ENCODE measurements at places on chromosomes 6 and 20.

- no peak for DNase-seq
Observed at GRCh38 chr20:35954907-35955251, 577 bp upstream of the SCAND1 start.

DNA sequence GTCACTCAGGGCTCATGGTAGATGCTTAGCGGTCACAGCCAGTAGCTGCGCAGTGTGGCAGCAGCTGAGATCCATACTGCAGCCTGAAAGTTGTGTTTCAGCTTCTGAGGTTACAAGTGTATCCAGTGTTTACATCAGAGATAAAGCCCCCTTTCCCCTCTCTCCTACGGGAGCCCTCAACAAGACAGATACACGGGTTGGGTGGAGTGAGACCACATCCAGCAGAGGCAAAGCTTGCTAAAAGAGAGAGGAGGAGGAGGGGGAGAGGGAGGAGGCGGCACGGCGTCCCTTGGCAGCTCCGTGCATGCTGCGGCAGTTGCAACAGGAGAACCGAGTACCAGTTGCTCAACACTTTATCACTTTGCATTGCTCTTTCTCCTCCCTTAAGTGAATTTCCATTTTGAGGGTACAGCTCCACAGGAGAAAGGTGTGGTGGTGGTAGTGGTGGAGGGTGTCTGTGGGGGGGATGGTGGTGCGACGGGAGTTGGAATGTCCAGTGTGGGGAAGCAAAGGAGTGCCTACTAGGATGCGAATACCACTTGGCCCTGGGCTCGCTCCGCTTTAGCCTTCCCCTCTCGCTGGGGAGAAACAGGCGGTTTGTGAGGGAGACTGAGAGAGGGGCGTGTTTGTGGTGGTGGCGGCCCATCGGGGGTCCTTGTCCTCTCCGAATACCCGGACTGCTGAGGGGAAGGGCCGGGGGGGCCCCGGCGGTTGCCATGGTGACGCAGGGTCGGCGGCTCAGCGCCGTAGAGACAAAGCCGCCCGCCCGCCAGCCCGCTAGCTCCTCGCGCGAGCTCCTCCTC, 405 bp upstream of the RNF182 start:
- no peak for DNase-seq

DNA sequence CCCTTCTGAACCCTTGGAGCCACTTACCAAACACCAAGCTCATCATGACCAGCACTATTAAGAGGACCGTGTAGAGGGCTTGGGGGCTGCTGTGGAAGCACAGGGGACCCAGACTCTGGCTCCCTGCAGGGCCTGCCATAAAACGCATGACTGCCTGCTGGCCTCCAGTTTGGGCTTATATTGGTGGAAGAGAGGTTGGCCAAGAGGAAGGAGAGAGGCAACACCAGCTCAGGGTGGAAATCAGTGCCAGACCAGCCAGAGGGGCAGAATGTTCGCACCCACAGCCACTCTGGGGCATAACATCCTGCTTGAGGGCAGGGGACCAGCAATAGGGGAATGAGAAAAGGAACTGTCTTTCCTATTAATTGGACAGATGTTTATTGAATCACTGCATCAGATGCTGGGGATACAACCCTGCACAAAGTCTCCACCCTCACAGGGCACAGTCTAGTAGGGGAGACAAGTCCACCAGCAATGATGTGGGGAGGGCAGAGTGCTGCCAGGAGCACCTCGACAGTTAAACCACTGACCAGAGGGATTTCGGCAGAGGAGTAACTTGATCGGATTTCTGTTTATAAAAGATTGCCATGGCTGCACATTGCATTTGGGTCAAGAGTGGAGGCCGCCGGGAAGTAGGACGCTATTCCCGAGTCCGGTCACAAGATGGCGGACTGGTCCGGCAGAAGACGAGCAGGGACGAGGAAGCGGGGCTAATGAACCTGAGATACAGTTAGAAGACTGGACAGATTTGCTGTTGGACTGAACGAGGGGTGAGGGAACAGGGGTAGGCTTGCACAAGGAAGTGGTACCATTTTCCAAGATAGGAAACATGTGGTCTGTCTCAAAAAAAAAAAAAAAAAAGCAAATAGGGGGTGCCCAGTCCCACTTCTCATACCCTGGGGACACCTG, at the start of gene LY6G5C:
LY6G5C (minus strand) TSS at position 842 of the 909 bp plus-strand sequence; CDS start at position 148, 694 bp downstream.
- peak; percentile 75 for DNase-seq

DNA sequence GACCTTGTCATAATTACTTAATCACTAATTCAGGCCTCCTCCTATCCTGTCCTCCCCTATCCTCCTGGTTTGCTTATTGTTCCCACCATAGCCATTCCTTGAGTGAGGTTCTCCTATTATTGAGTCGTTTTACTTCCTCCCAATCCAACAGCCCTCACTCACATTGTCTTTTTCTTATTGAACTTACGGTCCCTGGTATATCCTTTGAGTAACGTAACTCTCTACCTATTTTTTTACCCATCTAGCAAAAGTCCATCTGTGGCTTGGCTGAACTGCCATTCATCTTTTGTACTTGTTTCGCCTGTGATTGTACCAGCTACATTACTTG, 43.1 kb downstream of the DEK start:
- DNase-seq, result no peak

DNA sequence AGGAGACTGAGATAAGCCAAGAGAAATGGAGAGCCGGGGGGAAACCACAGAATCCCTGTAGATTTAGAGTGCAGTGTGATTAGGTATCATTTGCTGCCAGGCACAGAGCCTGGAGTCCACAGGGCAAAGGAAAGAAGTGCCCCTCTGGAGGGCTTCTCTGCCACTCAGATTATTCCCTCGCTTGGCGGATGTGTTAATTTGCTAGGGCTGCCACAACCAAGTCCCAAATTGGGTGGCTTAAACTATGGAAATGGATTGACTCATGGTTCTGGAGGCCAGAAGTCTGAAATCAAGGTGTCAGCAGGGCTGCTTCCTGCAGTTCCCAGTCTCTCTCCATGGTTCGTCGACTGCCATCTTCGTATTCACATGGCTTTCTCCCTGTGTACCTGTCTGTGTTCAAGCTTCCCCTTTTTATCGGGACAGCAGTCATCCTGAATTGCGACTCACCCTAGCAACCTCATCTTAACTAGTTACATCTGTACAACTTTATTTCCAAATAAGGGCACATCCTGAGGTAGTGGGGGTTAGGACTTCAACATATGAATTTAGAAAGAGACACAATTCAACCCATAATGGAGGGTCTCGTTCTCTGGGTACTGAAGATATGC, 122.2 kb downstream of the ANKRD60 start:
- no peak for DNase-seq

DNA sequence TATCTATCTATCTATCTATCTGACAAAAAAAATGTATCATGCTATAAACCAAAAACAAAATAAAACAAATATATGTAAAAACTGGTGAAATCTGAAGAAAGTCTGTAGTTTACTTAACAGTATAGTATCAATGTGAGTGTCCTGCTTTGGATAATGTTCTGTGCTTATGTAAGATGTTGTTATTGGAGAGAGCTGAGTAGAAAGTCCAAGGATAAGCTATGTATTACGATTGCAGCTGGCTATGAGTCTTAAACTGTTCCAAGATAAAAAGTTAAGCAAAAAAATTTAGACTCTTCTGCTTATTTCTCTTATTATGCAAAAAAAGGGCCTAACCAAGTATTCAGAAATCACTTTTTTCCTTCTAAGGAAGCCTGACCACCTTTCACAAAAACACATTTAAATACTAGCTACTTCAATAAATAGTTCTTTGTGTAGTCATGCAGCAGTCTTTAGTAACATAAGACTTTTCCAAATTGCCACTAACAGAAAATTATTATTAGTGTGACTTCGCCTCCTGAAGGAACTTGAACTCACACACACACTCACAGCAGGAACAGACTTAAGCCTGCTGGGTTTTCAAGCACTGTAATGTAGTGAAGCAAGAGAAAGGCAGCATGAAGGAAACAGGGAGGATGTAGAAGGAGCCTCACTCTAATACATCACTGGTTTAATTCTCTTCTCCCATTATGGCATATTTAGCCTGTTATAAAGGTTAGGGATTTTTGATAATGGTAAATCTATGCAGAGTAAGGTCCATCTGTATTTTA, 265.8 kb upstream of the GJE1 start:
- no peak for DNase-seq

GRCh38 chr6:86192123-86192522, 549.4 kb upstream of the SYNCRIP start:
- no peak for DNase-seq

GRCh38 chr6:32462609-32463008, 22.9 kb downstream of the HLA-DRA start:
- DNase-seq, result no peak

DNA sequence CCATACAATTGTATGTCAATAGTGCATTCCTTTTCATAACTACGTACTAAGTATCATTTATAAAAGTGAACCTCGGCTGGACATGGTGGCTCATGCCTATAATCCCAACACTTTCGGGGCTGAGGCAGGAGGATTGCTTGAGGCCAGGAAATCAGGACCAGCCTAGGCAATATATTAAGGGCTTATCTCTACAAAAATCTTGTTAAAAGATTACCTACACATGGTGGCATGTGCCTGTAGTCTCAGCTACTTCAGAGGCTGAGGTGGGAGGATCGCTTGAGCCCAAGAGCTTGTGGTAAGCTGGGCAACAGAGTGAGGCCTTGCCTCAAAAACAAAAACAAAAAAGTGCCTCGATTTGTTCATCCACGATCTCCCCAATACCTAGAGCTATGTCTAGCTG, 449.7 kb upstream of the SULF2 start:
- DNase-seq, result no peak

DNA sequence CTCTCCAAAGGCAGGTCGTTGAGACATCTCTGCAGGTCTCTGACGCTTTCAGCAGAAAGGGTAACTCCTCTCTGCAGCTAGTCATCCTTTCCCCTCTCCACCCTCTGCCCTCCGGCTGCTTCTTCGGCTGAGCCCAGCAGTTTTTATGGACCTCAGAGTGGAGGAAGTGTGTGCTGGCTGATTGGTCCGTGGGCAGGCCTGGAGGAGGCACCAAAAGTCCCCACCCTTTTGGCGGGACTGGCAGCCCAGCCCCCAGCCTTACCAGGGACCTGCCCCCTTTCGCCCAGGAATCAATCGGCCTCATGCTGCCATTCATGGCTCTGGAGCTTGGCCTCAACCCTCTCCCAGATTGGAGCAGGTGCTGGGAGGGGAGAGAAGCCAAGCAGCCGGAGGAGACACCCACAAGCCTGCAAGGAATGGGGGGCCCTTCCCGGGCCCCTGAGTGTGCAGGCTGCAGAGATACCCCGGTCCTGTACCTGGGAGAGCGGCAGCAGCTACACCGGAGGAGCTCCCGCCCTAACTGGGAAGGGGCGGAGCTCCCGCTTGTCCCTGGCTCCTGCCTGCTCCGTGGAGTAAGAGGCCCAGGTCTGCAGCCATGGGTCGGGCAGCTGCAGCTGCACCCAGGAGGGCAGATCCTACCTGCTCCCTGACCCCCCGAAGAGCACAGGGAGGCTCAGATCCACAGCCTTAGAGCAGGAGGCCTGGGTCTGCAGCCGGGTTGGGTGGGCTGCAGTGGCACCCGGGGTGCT, 170.3 kb upstream of the SOX4 start:
- DNase-seq, result no peak

GRCh38 chr20:444117-444516, 18.2 kb downstream of the TBC1D20 start:
- DNase-seq, result no peak
